ENCODE measurements at places on chromosomes 5 and 9. TPM values are rescaled to one million over a fixed set of nuclear protein-coding genes. Genes with fewer than 3 reads are reported as not detected.

Gene DNAI1
- 0.25 TPM for total RNA-seq

Gene NR2F1
- 71.4 TPM for total RNA-seq

Gene CCDC192
- total RNA-seq: not detected

Gene TXNDC8
- not detected for total RNA-seq

Gene PCDHGC4
- 0.81 TPM for total RNA-seq

Gene UQCRQ
- 208 TPM for total RNA-seq

Gene UBLCP1
- 16.3 TPM for total RNA-seq

Data from mesangial cell (primary cell).